ENCODE measurements at places on chromosomes 7 and 10.
A peak's percentile ranks its signal among the peaks of the same experiment; 100 is the strongest.

GRCh38 chr7:107386548-107387102, 83.2 kb upstream of the GPR22 start:
- DNase-seq = no peak

GRCh38 chr7:907158-907980, 31.0 kb downstream of the GET4 start:
- DNase-seq = peak; percentile 55

GRCh38 chr7:29894256-29894655, 87.9 kb downstream of the WIPF3 start:
- no peak for DNase-seq

DNA sequence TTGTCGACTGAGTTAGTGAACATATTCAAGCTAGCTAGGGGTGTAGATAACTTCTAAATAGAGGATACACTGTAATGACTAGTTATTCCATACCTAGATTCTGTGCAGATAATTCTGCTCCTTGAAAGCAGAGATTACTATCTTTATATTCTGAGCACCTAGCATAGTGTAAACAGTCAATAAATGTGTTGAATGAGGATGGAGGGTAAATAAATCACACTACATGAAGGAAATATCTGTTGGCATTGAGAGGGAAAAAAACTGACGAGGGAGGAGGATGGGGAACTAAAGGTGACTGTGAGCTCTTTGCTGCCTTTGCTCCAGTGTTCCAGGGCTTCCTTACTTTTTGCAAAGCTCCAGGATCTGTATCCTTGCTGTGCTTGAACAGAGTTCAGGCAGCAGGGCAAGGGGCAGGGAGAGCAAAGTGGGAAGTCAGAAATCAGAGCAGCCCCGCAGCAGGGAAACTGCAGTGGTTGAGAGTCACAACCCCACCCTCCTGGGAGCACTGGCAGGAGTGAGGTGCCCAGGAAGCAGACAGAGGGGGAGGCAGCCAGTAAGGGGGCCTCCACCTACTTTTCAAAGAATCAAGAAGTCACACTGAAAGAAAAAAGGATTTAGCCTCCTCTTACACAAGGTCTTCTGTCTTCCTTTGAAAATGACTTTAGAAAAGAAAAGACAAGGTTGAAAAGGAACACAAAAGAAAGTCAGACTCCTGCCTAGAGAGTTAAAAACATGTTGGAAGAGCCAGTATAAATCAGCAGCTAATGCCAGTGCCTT, 71.8 kb upstream of the LRRN3 start:
- no peak for DNase-seq

DNA sequence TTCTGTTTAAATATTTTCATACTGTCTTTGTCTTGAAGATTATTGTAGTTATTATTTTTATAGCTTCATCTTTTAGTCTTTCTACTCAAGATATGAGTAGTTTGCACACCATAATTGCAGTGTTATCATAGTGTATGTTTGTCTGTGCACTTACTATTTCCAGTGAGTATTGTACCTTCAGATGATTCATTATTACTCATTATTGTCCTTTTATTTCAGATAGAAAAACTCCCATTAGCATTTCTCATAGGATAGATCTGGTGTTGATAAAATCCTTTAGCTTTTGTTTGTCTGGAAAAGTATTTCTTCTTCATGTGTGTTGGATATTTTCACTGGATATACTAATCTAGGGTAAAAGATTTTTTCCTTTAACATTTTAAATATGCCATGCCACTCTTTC, 646.2 kb upstream of the GRM3 start:
- DNase-seq = no peak

DNA sequence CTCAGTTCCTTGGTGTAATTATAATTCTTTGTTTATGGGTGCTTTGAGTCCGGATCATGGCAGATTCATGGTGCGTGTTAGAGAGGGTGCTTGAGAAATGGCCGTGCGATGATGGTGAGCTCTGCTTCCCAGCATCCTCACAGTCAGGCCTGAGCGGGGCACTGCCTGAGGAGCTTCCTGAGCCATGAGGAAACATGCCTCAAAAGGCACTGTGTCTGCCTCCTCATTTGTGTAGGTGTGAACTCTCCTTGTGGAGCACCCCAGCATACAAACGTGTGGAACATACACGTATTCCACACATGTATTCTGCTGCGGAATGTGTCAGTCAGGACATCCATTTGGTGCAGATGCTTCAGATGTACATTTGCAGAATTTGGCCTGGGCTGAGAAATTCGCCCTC, 205.4 kb downstream of the CELF2 start:
- DNase-seq = no peak

DNA sequence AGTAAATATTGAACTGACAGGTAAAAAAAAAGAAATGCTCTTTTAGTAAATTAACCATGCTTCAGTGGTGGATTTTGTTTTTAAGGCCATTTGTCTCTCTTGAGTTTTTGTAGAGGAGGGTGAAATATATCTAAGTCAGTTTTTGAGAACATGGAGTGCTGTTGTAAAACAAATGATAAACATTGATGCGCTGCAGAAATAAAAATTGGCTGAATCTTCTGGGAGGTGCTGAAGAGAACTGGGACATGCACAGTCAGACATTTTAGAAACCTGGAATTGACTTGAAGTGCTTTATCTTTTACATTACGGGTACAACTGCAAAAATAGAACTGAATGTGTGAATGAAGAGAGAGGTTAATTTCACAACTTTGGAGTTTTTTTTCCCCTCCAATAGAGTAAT, 203.0 kb upstream of the HDAC9 start:
- DNase-seq = no peak

Measured in activated CD8-positive, alpha-beta memory T cell treated with anti-CD3 and anti-CD28 coated beads, Interleukin-2, amount 10 ng/mL, durations not matched to agents 7 days and 5 days (primary cell).